ENCODE measurements at places on chromosomes 6 and 20.

DNA sequence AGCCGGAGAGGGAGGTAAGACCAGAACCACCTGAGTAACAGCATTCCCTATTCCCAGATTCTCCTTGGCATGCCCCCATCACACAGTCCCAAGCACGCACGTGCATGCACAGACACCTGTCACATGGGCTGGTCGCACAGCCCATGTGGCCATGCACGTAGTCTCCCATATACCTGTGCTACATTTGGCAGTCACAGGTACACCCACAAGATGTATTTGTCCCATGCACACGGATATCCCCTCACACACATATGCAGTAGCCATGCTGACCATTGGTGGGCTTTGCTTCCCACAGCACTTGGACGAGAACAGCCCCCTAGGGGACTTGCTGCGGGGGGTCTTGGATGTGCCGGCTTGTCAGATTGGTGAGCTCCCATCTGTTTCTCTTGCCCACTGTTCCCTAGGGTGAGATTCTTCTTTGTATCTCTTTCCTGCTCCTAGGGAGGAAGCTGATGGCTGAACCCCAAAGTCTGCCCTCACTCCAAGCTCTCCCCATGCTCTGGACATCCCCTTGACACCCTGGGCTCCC, 31.9 kb downstream of the PLCG1 start:
- DNase-seq, result no peak

DNA sequence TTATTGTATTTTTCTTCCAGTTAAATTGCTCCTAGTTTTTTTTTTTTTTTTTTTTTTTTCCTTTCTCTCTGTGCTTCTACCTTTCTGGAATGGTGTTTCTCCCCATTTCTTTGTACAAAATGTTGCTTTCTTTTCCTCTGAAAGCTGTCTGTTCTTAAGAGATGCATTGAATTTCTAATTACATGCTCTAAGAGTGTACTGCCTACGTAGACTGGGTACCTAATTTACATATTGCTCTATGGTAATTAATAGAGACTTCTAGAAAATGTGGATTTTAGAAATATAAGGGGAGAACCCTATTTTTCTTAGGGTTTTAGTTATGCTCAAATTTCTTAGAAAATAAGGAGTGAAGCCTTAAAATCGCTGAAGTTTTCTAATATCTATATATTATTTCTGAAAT, 13.8 kb downstream of the KCNQ5 start:
- no peak for DNase-seq

GRCh38 chr20:36405255-36405654, 99.1 kb downstream of the DLGAP4 start:
- DNase-seq, result no peak

DNA sequence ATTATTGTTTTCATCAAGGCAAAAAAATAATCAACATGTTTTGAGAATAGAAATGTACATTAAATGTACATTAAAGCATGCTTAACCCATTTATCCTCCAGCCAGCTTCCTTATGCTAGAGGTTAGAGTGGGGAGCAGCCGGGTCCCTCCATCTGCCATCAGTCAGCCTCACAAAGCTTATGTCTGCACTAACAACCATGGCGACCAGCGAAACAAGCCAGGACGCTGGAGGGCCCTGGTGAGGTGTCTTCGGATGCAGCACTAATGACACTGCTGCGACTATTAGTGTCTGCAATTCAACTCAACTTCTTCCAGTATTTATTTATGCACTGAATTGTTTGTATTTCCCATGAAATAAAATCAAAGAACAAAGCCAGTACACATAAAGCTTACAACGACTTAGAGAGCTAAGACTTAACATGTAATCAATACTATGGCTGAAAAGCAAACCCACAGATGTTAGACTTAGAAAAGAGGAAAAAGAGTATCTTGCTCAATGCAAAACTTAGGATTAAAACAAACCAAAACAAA, 6.8 kb downstream of the CLDN20 start:
- no peak for DNase-seq

GRCh38 chr6:36110863-36111262, 19.4 kb upstream of the MAPK13 start:
- no peak for DNase-seq
